Activated T-helper 1 cell treated with anti-CD3 and anti-CD28 coated beads, Interleukin-12 subunit alpha, Interleukin-12 subunit beta, Interleukin-2, Interleukin-4 antibody, amounts not matched to agents 30 ng/mL and 10 ng/mL and 1 ng/mL, durations not matched to agents 14 hours and 24 hours and 36 hours (primary cell): ENCODE measurements at places on chromosomes 13 and 19. TPM values are rescaled to one million over a fixed set of nuclear protein-coding genes. Genes with fewer than 3 reads are reported as not detected.

C19orf18 gene
- total RNA-seq = not detected in 2 replicates

DNA sequence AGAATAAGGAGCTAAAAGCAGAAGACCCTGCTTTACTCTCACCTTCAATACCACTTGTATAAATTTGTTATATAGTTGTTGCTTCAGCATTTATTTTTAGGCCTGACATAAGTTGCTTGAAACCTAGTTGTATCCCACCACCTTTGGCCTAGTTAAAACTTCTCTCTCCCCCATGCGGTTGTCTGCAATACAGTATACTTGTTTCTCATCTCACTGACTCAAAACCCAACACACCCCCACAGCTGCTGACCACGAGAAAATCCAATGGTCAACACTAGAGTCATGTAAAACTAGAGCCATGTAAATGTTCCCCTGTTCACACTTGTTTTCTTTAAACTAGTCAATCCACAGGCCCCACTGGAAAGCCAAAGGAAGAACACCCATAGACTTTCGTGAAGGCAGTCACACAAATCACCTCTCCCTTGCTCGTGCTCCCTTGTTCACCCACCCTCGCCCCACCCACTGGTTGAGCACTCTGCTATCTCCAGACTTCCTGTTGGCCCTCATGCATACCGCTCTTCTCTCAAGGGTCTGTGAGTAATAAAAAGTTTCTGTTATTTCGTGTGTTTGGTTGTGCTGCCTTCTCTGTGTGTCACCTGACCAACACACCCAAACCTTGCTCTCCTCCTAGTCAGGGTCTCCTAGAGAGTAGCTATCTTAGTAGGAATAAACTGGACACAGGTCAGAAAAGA is 12.9 kb upstream of the CCDC169 start:
- no peak overlapping the region for H3K27ac ChIP-seq
- H3K27me3 ChIP-seq = no peaks in the 10 kb centered on the region

- no peaks in the 10 kb centered on the region for H3K4me1 ChIP-seq
- peaks cover 3% of the 10 kb centered on the region for H3K27me3 ChIP-seq
These were observed 242.0 kb downstream of the NDFIP2 start for GRCh38 chr13:79722885-79723445.

GRCh38 chr13:51906581-51906980 is 44.8 kb downstream of the CCDC70 start:
- H3K27me3 ChIP-seq = no peaks in the 10 kb centered on the region
- H3K4me3 ChIP-seq = no peak overlapping the region
- H3K4me1 ChIP-seq = peaks cover 35% of the 10 kb centered on the region
- no peaks in the 10 kb centered on the region for H3K36me3 ChIP-seq
- no peak for DNase-seq
- no peak overlapping the region for H3K27ac ChIP-seq

GRCh38 chr13:103878891-103879605 is 812.8 kb upstream of the SLC10A2 start:
- no peak overlapping the region for H3K4me3 ChIP-seq
- no peak for DNase-seq

- H3K27me3 ChIP-seq = no peaks in the 10 kb centered on the region
- peaks cover 40% of the 10 kb centered on the region for H3K4me1 ChIP-seq
- peak overlapping the region; percentile 98 for H3K4me3 ChIP-seq
- peaks cover 41% of the 10 kb centered on the region for H3K36me3 ChIP-seq
These were observed 1.4 kb downstream of the EPN1 start for GRCh38 chr19:55676383-55676782.
